ENCODE measurements at places on chromosomes 2 and 18. TPM values are rescaled to one million over a fixed set of nuclear protein-coding genes. Genes with fewer than 3 reads are reported as not detected.

The HOXD3 gene
- 30.1 TPM for polyA plus RNA-seq

The GYPC gene
- polyA plus RNA-seq = 68.2 TPM

The ASB18 gene
- polyA plus RNA-seq = not detected

The SPP2 gene
- 1.9 TPM for polyA plus RNA-seq

DNA sequence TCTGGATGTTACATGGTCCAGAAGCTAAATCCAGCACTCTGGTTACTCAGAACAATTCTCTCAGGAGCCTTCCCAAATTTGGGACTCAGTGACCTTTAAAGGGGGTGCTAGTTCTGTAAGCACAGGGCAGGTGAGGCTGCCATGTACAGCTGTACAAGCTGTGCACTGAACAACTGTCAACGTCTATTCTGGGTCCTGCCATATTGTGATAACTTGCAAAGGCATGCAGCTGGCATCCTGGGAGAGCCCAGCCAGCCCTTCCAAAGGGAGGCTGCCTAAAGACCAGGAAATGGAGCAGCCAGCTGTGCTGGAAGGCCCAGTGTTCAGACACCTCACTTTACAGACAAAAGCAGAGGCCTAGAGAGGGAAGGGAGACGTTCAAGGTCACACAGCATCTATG lies 204.8 kb downstream of the KLHL29 start:
- no peak for DNase-seq

DNA sequence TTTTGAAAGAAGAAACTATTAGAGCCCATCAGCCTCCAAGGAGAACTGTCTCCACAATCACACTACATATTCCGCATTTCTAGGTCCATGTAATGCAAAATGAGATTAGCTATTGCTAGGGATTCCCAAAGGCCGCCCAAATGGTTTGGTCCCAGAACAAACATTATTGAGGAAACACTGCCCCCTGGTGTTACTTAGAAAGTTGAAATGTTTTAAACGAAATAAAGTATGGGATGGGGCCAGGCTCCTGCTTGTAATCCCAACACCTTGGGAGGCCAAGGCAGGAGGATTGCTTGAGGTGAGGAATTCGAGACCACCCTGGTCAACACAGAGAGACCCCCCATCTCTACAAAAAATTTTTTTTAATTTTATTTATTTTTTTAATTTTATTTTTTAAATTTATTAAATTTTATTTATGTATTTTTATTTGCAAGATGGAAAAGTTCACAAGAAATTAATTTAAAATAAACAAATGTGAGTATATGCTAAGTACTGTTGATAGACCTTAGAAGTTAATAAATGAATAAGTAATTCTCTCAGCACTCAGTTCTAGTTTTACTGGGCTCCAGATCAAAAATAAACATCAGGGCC lies 5.5 kb downstream of the NHEJ1 start:
- peak; percentile 73 for DNase-seq

GRCh38 chr18:77250926-77251729 lies 1.5 kb downstream of the GALR1 start:
- DNase-seq = peak; percentile 24

DNA sequence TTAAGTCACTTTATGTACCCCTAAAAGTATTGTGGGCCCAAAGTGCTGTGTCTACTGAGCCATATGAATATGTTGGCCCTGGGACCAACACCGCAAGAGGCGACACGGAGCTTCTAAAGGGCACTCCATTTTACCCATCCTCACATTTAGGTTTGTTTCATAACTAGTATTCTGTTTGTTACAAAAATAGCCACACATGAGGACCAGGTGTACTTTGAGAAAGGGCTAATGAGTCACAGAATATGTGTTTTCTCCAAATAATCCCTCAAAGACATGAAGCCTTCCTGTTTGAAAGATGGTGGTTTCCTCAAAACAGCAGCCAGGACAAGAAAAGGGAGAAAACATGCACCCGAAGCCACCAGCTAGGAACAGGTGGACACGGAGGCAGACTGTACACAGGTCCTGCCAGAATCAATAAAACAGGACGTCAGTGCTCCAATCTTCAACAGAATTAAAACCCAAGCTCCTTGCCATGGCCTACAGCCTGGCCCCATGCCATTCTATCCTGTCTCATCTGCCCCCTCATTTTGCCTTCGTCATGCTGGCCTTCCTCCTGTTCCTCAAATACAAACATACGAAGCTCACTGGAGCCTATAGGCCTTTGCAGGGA lies 21.8 kb upstream of the GRB14 start:
- DNase-seq = no peak

DNA sequence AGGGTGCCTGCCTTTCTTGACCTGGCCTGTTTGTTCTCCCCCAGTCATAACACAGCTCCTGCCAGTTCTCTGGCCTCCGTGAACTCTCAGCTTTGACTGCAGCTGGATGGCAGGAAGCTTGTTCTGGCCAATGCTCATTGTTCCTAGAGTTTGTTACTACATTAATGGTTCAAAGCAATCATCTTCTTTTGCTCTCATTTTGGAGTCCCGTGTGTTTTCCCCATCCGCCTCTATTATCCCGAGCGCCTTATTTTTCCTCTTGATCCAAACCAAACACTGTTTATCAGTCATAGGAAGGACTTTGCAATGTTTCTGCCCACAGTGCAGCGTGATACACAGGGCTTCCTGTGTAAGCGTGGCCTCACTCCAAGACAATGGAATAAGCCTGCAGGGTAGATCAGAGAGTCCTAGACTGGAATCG lies 184.3 kb upstream of the APCDD1 start:
- no peak for DNase-seq

DNA sequence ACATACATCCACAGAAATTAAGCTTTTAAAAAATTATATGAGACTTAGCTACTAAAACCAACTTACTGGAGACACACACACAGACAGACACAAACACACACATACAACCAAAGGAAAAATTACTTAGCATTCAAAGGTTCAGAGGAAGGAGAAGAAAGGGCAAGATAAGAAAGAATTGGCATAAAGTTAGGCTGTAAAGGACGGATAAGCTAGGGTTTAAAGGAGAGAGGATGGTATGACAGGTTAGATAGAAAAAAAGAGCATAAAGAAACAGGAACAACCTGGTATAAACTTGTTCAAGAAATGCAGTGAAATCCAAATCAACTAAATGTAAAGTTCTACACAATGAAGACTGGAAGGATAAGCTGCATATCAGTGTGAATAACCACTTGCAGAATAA lies 73.4 kb downstream of the SLC66A3 start:
- DNase-seq = no peak

DNA sequence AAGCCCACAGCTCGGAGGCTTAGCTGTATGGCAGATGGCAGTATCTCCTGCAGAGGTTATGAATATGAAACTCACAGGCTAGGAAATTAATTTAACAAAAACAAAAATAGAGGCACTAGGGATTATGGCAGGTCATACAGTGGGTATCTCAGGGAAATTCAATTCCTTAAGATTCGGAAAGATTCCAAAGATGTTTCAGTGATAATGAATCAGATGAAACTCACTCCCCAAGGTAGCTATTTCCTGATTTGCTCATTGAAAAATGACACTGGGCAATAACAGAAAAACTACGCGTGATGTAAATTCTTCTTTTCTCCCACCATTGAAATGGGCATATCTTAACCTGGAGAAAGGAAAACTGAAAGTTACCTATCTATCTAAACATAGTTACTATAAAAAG lies 414.1 kb downstream of the STK39 start:
- no peak for DNase-seq

- DNase-seq = no peak
Measured at GRCh38 chr2:205746420-205746785, 64.1 kb downstream of the NRP2 start.

- no peak for DNase-seq
Measured at GRCh38 chr18:57439609-57439968, 4.4 kb downstream of the ONECUT2 start.

GRCh38 chr2:181686576-181687185 lies 6.4 kb upstream of the NEUROD1 start:
- no peak for DNase-seq

GRCh38 chr2:88755836-88756235 lies 64.4 kb downstream of the RPIA start:
- no peak for DNase-seq

GRCh38 chr2:236523249-236523648 lies 46.4 kb upstream of the ACKR3 start:
- no peak for DNase-seq
